ENCODE measurements at places on chromosomes 7 and 10.

DNA sequence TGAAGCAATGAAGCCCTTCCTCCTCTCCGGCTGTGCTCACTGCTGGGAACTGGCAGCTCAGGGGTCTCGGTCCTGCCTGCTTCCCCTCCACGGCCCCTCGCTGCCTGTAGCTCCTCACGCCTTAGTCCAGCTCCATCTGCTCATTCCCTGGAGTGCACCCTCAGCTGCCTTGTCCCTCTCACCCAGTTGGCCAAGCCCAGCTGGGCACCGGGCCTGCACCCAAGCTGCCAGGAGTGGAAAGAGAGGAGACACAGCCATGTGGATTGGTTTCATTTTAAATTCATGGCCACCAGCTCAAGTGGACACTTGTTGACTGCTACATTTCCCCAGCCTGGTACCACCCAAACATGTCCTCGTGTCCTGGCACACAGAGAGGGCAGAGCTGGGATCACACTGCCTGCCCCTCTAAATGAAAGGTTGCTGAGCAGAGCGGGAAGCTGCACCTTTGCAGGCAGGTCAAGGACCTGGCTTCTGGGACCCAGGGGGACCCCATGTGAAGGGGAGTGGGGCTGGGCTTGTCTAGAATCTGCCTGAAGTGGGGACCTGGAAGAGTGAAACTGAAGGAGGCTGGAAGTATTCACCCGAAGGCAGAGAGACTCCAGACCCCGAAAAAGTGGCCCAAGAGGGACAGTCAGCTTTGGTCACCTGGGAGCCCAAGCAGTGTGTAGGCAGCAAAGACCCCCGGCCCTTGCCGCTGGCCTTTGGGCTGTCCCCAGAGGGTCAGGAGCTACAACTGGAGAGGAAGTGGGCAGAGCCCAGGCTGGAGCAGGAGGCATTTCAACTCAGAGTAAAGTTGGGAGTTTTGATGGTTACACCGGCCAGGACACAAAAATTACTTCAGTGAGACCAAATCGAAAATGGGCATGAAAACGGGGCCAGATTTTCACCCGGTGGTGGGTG is 15.0 kb upstream of the BNIP3 start:
- no peak for DNase-seq

DNA sequence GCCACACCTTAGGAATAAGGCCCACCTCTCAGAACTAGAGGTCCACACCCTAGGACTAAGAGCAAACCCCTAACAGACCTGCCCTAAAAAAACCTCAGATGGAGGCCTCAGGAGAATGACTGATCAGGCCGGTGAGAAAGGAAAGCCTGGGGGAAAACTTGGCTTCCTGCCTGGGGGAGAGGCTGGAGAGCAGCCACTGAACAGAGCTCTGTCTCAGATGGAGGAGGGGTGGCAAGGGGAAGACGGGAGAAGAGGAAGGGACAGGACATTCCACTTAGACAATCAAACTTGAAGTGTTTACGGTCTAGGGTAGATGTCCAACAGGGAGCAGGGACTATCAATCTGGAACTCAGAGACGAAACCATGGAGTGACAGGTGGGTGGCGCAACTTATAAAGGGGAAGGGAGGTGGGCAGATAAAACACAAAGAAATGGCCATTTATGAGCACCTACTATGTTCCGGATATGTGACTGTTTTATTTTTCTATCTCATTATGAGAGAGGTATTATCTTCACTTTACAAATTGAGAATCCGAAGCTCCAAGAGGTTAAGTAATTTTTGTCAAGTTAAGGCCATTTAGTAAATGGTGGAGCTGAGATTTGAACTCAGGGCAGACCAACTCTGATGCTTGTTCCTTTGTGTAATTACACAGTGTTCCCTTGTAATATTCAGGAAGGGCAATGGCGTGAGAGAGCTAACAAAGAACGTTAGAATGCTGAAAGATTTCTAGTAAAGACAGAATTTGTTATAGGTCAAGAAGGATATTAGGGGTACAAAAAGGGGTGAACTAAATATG is 82.6 kb downstream of the DNMBP start:
- DNase-seq, result no peak

GRCh38 chr7:78020136-78020873 is 221.7 kb downstream of the PHTF2 start:
- peak; percentile 84 for DNase-seq

- DNase-seq, result peak; percentile 13
Measured at GRCh38 chr10:132257271-132257670, 50.5 kb downstream of the STK32C start.

- DNase-seq, result no peak
Measured at GRCh38 chr10:6778992-6779701, 199.1 kb upstream of the PRKCQ start.

- DNase-seq, result no peak
Measured at GRCh38 chr10:33216661-33217427, 117.6 kb downstream of the NRP1 start.

- DNase-seq, result no peak
Measured at GRCh38 chr7:44116087-44116788, 7.1 kb downstream of the POLD2 start.

GRCh38 chr7:100655908-100656674 is at the start of gene ACTL6B:
Gene ACTL6B, minus strand, starts transcription at chr7:100656448. Its CDS starts 94 bp downstream, at chr7:100656354.
- DNase-seq, result peak; percentile 78

DNA sequence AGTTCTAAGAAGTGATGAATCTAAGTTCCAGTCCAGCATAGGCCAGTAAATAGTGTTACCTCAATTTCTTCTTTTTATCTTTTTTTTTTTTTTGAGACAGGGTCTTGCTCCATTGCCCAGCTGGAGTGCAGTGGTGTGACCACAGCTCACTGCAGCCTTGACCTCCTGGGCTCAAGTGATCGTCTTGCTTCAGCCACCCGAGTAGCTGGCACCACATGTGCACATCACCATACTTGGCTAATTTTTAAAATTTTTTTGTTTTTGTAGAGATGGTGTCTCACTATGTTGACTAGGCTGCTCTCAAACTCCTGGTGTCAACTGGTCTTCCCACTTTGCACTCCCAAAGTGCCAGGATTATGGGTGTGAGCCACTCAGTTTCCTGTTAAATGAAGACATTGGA is 126.6 kb upstream of the LYZL2 start:
- DNase-seq, result no peak

DNA sequence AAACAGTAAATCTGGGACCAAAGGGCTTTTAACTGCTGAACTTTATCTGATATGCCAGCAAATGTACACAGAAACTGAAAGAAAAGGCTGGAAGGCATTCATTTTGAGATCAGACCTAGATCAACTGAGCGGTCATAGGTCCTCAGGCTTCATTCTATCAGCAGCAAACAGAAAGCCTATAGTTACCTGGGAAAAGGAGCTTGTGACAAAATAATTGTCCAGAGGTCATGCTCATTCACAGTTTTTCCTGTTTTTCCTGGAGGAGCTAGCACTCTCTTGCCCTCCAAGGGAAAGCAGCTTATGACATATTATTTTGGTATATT is 320.2 kb downstream of the AHR start:
- DNase-seq, result no peak

DNA sequence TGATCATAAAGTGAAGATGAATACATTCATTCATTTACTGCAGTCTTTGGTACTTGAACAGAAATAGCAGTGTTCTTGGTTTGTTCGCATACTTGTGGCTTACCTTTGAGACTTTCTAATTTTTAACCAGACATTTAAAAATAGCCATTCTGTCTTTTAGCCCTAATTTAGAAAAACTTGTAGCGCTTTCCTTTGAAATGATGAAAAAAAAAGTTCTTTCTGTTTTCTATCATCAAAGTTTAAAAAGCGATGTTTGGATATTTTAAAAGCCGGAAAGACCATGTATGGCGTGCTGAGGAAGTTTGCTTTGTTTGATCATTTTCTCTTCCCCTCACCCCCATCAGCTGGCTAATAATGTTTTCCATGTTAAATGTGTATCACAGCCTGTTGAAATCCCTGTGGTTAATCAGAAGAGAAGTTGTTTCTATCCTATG is 116.3 kb downstream of the CUX1 start:
- DNase-seq, result no peak

GRCh38 chr10:92241158-92241500 is 49.7 kb downstream of the CPEB3 start:
- no peak for DNase-seq

GRCh38 chr7:2524808-2525657 is 5.5 kb downstream of the LFNG start:
- DNase-seq, result no peak

- DNase-seq, result peak; percentile 72
Measured at GRCh38 chr7:17706734-17707133, 233.6 kb downstream of the SNX13 start.

- no peak for DNase-seq
Measured at GRCh38 chr7:75818472-75818871, 4.9 kb upstream of the CCL24 start.

DNA sequence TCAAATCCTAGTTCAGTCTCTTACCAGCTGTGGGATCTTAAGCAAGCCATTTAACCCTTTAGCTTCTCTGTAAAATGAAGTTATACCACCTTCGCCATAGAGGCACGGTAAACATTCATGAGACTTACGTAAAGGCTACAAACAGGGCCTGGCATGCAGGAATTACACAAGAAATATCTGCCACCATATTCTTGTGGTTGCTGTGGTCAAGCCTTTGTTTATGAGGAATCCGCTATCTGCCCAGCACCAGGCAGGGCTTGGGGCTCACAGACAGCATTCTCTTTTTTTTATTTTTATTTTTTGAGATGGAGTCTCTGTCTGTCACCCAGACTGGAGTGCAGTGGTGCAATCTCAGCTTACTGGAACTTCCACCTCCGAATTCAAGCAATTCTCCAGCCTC is 9.9 kb downstream of the AIFM2 start:
- peak; percentile 90 for DNase-seq

GRCh38 chr10:128763588-128763987 is 637.4 kb upstream of the MKI67 start:
- DNase-seq, result no peak

- no peak for DNase-seq
Measured at GRCh38 chr7:69857014-69857413, 258.7 kb downstream of the AUTS2 start.

- no peak for DNase-seq
Measured at GRCh38 chr7:113321201-113321600, 202.8 kb upstream of the SMIM30 start.

- no peak for DNase-seq
Measured at GRCh38 chr7:35652124-35652523, 42.8 kb downstream of the HERPUD2 start.
